ENCODE measurements at places on chromosomes 13 and 19. TPM values are rescaled to one million over a fixed set of nuclear protein-coding genes. Genes with fewer than 3 reads are reported as not detected.

Gene APOE
- 1,011 TPM for polyA plus RNA-seq

Gene FGF22
- polyA plus RNA-seq, result 0.10 TPM

Gene MTUS2
- 0.06 TPM for polyA plus RNA-seq

Gene CALR3
- not detected for polyA plus RNA-seq

Gene KL
- 1.4 TPM for polyA plus RNA-seq

Gene ZNF578
- 0.48 TPM for polyA plus RNA-seq

Gene EFNB2
- 19.8 TPM for polyA plus RNA-seq

Gene ACP7
- 0.03 TPM for polyA plus RNA-seq

Gene ZNF709
- polyA plus RNA-seq, result 1.3 TPM

Gene MRPL54
- polyA plus RNA-seq, result 63.5 TPM

Gene PPM1N
- 8.1 TPM for polyA plus RNA-seq

Gene ADAMTS10
- 17.5 TPM for polyA plus RNA-seq

Gene MYBPC2
- polyA plus RNA-seq, result 0.04 TPM

Gene KCTD12
- 26.2 TPM for polyA plus RNA-seq

Gene PSG4
- polyA plus RNA-seq, result not detected

Gene CLEC17A
- 0.08 TPM for polyA plus RNA-seq

Gene ZNF844
- 3.0 TPM for polyA plus RNA-seq

Gene SCAF1
- 26.7 TPM for polyA plus RNA-seq

Gene ZNF616
- 2.6 TPM for polyA plus RNA-seq

Gene MRPS31
- 17.0 TPM for polyA plus RNA-seq

Gene ZNF534
- polyA plus RNA-seq, result 0.08 TPM

Gene TINCR
- polyA plus RNA-seq, result 2.0 TPM

Gene PCP2
- polyA plus RNA-seq, result 4.4 TPM

Gene LHB
- polyA plus RNA-seq, result 0.67 TPM

Gene TEX101
- not detected for polyA plus RNA-seq

Gene ZNF566
- 6.3 TPM for polyA plus RNA-seq

Gene NBEA
- polyA plus RNA-seq, result 1.6 TPM

Gene CAPS
- polyA plus RNA-seq, result 113 TPM

Gene ZNF850
- polyA plus RNA-seq, result 0.38 TPM

Gene MCEMP1
- polyA plus RNA-seq, result 298 TPM

Gene UPF3A
- 57.1 TPM for polyA plus RNA-seq

Gene TSKS
- 0.65 TPM for polyA plus RNA-seq

Gene BICRA
- polyA plus RNA-seq, result 6.1 TPM

Gene LGALS7
- 5.0 TPM for polyA plus RNA-seq

Gene IGFL4
- polyA plus RNA-seq, result not detected

Gene MISP3
- polyA plus RNA-seq, result 4.1 TPM

Gene KLK6
- not detected for polyA plus RNA-seq

Gene PSG1
- not detected for polyA plus RNA-seq

Gene AP1M2
- 31.6 TPM for polyA plus RNA-seq

Gene INAFM1
- 12.0 TPM for polyA plus RNA-seq

Gene RXFP2
- not detected for polyA plus RNA-seq

Gene GJB6
- not detected for polyA plus RNA-seq

Gene TMEM145
- polyA plus RNA-seq, result 0.40 TPM

Gene KASH5
- polyA plus RNA-seq, result 1.5 TPM

Gene NTF4
- polyA plus RNA-seq, result 5.2 TPM

Gene MYO16
- polyA plus RNA-seq, result 0.12 TPM
